SW480 (cell line): ENCODE measurements at places on chromosomes 1 and 21.

GRCh38 chr1:94883691-94884090, 43.2 kb downstream of the CNN3 start:
- no peak for DNase-seq

DNA sequence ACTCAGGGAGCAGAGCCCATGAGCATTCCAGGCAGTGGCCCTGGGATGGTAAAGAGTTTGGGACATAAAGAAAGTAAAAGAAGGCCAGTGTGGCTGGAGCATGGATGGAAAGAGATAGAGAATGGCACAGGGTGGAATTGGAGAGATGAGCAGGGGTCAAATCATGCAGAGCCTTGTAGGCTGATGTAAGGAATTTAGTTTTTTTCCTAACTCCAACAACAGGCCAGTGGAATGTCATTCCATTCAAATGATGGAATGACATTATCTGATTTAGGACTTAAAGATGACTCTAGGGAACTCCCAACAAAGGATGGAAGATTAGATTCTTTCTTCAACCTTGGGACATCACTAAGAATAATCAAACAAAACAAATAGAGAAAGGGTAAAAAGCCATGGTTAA, 12.8 kb upstream of the S100A2 start:
- DNase-seq, result no peak

GRCh38 chr1:186785503-186785902, 43.2 kb upstream of the PLA2G4A start:
- DNase-seq, result no peak

- DNase-seq, result no peak
These were observed 103.0 kb downstream of the DISC1 start for GRCh38 chr1:231729544-231729943.

- DNase-seq, result no peak
These were observed 45.0 kb downstream of the SLC19A1 start for GRCh38 chr21:45496968-45497845.

- no peak for DNase-seq
These were observed 49.5 kb downstream of the UTP25 start for GRCh38 chr1:209877087-209877764.

GRCh38 chr1:207495801-207496792, at the start of gene CR1:
Gene CR1 (plus strand): TSS chr1:207496157. CDS start chr1:207496268, 111 bp downstream.
- no peak for DNase-seq

DNA sequence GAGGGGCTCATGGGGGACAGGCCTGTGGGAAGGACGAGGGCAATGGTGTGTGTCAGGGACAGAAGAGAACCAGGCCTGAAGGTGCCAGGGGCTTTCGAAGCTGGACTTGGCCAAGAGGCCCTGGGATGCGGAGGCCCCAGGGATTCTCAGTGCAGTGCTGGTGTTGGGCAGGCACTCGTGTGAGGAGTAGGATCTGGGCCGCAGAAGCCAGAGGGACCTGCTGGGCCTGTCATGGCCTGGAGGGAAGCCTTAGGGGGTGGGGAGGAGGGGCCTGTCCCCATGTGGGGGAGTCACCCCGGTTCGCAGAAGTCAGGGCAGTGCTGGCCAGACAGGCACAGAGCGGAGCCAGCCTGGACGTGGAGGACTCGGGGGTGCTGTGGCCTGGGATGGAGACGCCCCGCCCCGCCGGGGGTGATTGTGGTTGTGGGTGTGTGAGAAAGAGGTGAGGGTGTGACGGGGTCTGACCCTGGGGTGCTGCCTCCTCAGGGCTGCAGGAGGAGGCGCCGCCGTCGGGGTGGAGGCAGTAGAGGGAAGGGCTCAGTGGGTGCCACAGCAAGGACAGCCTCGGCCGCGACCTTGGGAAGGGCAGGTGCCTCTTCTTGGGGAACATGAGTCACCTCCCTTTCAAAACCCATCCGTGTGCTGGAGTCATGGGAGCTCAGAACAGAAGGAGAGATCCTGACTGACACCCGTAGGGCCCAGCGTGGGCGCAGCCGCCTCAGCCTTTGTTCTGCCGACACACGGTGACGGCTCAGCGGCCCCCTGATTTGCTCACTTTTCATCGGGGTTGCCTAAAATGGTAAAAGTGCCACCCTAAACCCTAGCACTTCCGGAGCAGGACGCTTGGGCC, 33.9 kb downstream of the FAAP20 start:
- no peak for DNase-seq

- DNase-seq, result no peak
These were observed 18.1 kb downstream of the PLOD1 start for GRCh38 chr1:11952455-11953109.

DNA sequence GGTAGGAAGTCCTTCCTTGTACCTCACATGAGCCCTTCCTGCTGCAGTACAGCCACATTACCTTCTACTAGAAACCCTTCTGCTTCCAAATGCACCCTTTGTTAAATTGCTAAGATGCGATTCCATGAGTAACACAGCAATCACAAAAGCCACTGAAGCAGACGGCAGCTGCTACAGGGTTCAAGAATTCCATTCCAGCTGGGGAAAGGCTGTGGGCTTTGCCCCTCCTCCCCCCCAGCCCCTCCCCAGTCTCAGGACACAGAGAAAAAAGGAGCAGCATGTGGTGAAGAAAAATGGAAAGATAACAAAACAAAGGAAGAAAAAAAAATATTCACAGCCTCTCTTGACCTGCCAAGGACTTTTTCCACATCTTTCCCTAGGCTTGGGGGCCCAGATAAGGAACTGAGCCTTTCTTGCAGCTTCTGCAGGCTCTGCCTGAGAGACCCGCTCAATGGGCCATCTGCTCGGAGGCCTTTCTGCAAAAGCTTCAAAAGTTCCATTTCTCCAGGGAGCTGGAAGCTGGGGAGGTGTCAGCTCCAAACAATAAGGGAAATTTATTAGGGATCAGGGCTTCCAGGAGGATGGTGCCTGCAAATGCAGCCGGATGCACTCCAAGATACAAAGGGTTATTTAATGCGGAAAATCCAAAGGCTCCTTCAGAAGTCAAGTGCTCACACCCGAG, 72.1 kb downstream of the SYT2 start:
- no peak for DNase-seq

- no peak for DNase-seq
These were observed 17.5 kb upstream of the PDIK1L start for GRCh38 chr1:26094076-26094669.
